NCI-H748 treated with DMSO at 0.1 percent for 48 hours (cell line): ENCODE measurements at places on chromosomes 4 and X.

DNA sequence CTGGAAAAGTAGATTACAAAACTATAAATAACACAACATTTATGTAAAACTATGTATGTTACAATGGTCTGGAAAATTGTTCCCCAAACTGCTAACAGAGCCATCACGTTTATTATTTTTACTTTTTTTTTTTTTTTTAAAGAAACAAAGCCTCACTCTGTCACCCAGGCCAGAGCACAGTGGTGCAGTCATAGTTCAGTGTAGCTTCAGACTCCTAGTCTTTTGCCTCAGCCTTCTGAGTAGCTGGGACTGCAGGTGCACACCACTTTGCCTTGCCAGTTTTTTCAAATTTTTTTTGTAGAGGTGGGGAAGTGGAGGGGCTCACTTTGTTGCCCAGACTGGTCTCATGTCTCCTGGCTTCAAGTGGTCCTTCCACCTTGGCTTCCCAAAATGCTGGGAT lies 180.1 kb upstream of the SPRY1 start:
- no peak for DNase-seq

GRCh38 chr4:33722800-33723516 lies 2521.4 kb downstream of the ARAP2 start:
- peak; percentile 76 for DNase-seq

GRCh38 chr4:181674315-181674875 lies 568.8 kb upstream of the TENM3 start:
- DNase-seq = no peak

GRCh38 chr4:142582340-142582739 lies 263.8 kb downstream of the INPP4B start:
- DNase-seq = no peak

GRCh38 chr4:95596676-95597075 lies 47.9 kb upstream of the UNC5C start:
- DNase-seq = no peak

- no peak for DNase-seq
Observed at GRCh38 chrX:22314211-22314610, 41.5 kb downstream of the CBLL2 start.

- DNase-seq = no peak
Observed at GRCh38 chr4:47882228-47882627, 32.2 kb downstream of the NFXL1 start.

GRCh38 chrX:14359727-14360126 lies 169.6 kb upstream of the GLRA2 start:
- no peak for DNase-seq
